ENCODE measurements at places on chromosomes 3 and 15. TPM values are rescaled to one million over a fixed set of nuclear protein-coding genes. Genes with fewer than 3 reads are reported as not detected.

FOXL2NB gene
- not detected for total RNA-seq

MYRIP gene
- total RNA-seq = 6.3 TPM

CHDH gene
- 41.5 TPM for total RNA-seq

MUC13 gene
- 360 TPM for total RNA-seq

CCDC9B gene
- total RNA-seq = 28.7 TPM

KBTBD12 gene
- 3.2 TPM for total RNA-seq

CPNE9 gene
- total RNA-seq = not detected

HHLA2 gene
- 57.9 TPM for total RNA-seq

LOXL1 gene
- total RNA-seq = 6.9 TPM

MORC1 gene
- not detected for total RNA-seq

PLSCR4 gene
- 54.8 TPM for total RNA-seq

MAP3K13 gene
- total RNA-seq = 46.9 TPM

HCLS1 gene
- 10.0 TPM for total RNA-seq

EPHB3 gene
- 64.2 TPM for total RNA-seq

IGDCC3 gene
- not detected for total RNA-seq

AHSG gene
- not detected for total RNA-seq
